LHCN-M2 (cell line): ENCODE measurements at places on chromosomes 3 and 15. TPM values are rescaled to one million over a fixed set of nuclear protein-coding genes. Genes with fewer than 3 reads are reported as not detected.

DNA sequence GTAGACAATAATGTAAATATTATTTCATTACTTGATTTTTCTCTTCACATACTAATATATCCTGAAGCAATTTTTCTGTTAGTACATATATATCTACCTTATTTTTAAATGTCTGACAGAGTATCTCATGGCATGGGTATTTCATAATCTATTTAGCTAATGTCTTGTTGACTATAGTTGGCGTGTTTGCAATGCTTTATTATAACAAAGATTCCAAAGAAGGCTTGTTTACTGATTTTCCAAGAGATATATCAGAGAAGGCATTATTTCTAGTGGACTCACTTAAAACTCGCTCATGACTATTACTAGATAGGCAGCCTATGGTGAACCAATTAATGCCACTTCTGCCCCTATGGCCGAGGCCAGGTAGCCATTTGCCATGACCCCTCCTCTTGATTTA, 152.4 kb upstream of the RORA start:
- no peak for DNase-seq

DNA sequence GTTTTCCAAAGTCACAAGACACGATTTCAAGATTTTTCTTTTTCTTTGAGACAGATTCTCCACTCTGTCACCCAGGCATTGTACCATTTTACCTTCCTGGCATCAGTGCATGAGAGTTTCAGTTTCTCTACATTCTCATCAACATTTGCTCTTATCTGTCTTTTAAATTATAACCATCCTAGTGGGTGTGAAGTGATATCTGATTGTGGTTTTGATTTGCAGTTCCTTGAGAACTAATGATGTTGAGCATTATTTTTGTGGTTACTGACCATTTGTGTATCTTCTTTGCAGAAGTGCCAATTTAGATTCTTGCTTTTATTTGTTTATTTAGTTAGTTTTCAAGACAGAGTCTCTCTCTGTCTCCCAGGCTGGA, 41.2 kb downstream of the ADIPOQ start:
- DNase-seq = no peak

- DNase-seq = peak; percentile 94
Observed at GRCh38 chr3:192901435-192901834, 16.2 kb downstream of the MB21D2 start.

- no peak for DNase-seq
Observed at GRCh38 chr3:93969997-93970396, 3.7 kb downstream of the PROS1 start.

The ACAP2 gene
- 34.9 and 42.3 TPM in 2 replicates for total RNA-seq
